ENCODE measurements at places on chromosomes 6 and 20.

GRCh38 chr20:8780915-8781314 is 288.0 kb upstream of the PLCB4 start:
- no peak for DNase-seq

GRCh38 chr6:12602951-12603672 is 113.5 kb upstream of the PHACTR1 start:
- no peak for DNase-seq

- DNase-seq: no peak
Measured at GRCh38 chr20:36959242-36959641, 7.7 kb upstream of the SAMHD1 start.

GRCh38 chr6:87718662-87719433 is 16.8 kb upstream of the AKIRIN2 start:
- no peak for DNase-seq

DNA sequence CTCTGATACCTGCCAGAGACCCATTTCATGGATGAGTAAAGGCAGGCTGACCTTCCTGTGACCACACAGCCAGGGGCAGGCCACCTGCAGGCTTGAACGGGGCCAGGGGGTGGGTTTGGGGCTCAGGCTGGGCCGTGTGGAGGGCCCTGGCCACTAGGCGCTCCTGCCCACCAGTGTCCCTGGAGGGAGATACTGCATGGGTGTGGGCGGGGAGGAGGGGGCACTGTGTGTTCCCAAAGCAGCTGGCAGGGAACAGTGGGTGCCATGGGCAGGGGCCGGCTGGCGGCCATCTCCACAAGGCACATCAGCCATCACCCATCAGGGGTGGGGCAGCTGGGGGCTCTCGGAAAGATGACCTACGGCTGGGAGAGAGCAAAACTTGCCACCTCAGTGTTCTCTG is 15.4 kb downstream of the SRC start:
- DNase-seq: no peak

DNA sequence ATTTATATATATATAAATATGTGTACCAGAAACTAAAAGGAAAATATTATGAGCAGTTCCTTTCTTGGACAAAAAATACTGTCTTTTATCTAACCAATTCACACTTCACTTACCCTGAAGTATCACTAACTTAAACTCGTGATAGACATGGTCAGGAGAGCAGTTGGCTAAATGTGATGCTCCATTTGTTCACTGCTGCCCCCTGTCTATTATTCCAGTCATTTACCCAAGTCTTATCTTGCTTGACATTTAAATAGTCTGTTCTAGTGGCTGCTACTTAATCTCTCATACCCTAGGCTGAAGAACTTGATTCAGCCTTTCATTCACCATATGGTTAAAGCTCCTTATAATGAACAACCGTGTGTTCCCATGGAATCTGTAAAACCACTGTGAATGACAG is 789.6 kb upstream of the EYS start:
- DNase-seq: no peak
